Fibroblast of lung (primary cell): ENCODE measurements at places on chromosomes 1 and 21.

GRCh38 chr1:59366346-59366745, 69.5 kb downstream of the FGGY start:
- peak; percentile 50 for DNase-seq

DNA sequence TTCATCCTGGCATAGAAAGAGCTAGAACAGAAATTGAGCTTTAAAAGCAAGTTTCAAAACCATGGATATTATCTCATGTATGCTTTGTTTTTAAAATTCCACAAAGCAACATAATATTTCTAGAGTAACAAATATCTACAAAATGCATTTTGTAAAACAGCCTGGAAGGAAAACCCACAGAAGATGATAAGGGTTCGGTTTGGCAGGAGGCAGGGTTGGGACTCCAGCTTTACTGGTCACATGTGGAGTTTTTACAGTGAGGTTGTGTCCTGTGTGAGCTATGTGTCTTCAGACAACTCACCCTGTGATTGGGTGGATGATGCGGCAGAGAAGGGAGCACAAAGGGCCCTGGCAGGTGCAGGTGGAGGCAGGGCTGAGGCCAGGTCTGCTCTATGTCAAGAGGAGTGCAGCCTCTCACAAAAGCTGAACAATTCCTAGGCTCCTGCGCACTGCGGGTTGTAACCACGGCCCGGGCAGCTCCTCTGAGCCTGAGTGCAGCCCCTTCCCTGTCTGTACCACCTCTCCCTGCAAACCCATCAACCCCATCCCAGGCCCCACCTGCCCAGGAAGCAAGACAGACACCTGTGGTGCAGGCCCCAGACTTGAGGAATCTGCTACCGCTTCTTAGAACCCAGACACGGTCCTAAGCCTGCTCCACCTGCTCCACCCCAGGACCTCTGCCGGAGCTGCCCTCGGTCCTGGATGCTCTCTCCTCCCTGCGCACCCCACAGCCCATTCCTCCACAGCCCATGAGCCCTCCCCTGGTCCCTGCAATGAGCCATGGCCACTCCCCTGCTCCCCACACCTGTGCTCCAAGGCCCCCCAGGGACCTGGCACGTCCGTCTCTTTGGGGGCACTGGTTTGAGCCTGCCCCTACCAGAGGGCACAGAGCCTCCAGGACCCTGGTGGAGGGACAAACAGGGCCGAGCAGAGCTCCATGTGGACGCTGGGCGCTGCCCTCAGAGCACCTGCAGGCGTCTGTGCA, 2.8 kb upstream of the COL18A1 start:
- DNase-seq: peak; percentile 13

DNA sequence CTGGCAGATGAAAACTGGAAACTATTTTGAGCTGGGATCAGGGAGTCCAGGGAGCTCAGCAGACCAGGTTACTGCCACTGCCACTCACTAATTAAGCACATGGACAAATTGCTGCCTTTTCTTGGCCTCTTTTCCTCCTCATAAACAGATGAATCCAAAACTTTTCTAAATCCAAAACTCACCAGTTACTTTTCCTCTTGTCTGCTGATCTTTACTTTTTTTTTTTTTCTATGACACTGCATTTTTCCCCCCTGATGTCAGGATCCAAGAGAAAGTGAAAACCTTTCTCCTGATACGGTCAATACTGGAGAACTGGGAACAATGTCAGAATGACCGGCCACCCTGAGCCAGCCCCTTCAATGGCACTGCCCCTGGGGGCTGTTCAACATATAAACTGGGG, 405.8 kb downstream of the DUSP10 start:
- peak; percentile 44 for DNase-seq

- DNase-seq: no peak
Measured at GRCh38 chr1:53461323-53462044, 2.3 kb downstream of the DMRTB1 start.

GRCh38 chr1:234176000-234176399, 197.3 kb upstream of the COA6 start:
- no peak for DNase-seq

DNA sequence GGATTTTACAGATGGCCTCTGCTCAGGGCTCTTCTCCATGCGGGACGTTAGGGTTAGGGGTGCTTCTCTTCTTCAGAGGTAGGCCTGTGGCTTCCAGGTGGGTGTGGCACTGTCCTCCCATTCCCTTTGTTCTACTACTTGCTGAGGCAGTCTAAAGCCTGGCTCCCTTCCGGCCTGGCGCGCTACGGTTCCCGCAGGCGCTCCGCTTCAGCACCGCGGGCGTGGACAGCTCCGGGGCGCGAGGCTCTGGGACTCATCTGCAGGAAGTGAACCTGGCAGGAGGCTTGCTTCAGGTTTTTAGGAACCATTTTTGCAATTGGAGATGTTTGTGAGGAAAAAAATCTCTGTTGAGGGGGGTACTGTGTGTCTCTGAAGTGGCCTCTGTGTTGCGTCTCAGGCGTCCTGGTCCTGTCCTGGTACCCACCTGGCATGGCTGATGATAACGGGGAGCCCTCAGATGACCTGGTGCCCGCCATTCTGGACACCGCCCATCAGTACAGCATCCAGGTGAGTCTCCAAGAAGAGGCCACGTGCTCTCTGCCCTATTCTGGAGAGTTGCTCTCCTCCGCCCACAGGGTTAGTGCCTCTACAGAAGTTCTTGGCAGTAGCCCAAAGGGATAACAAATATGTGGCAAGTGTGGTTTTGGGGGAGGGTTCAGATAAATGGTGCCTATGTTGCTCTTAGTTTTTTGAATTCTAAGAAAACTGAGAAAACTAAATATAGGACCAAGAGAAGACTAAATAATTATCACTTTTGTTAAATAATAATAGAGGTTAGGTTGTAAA, 1.9 kb downstream of the MANEAL start:
- peak; percentile 44 for DNase-seq

DNA sequence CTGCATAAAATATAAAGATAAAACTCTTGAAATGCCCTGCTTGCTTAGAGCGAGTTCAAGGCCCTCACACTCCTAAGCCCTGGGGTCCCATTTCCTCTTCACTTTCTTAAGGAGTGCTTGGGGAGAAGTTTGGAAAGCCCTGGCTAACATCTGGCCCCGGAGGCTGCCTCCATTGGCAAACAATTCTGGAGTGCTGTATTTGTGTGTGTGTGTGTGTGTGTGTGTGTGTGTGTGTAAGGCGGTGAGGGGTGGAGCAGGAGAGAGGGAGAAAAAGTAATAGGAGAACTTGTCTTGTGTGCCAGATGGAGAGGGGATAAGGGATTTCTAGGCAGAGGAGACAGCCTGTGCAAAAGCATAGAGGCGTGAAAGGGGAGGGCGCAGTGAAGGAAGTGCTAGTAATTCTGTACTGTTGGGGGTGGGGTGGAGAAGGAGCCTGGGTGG, 578 bp upstream of the TRIM62 start:
- peak; percentile 72 for DNase-seq

DNA sequence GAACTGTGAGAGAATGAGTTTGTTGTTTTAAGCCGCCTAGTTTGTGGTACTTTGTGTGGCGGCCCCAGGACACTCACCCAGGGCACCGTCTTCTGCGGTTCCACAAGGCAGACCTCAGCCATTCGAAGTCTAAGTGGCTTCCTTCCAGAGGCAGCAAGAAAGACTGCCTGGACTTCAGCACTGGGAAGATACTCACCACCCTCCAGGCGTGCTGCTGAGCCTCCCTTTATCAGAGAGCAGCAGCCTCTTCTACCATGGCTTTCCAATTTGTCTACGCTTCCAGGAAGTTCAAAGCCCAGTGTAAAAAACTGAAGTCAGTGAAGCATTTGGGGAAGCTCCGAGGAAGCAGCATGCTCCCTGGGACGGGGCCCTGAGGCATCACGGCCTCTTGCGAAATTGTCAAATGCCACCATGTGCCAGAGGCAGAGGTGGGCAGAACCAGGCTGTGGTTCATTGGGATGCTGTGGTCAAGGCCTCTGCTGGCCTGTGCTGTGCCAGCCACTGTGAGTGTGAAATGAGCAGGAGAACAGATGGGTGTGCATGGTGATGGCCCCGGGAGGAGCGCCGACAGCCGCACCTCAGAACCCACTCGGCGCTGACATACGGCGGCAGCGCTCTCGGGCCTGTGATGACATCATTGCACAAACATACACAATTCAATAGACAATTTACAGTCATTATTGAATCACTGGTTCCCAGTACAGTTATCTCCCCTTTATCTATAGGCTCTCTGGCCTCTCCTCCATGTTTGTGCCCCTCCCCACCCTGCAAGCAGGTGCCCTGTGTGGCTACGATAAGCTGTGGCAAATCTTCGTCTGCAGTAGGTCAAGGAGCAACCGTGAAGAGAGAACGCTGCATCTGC, 110.4 kb downstream of the PDE9A start:
- no peak for DNase-seq

GRCh38 chr1:26327956-26328362, 10.2 kb downstream of the CD52 start:
- no peak for DNase-seq

GRCh38 chr1:107820801-107821200, 144.2 kb downstream of the VAV3 start:
- DNase-seq: no peak

DNA sequence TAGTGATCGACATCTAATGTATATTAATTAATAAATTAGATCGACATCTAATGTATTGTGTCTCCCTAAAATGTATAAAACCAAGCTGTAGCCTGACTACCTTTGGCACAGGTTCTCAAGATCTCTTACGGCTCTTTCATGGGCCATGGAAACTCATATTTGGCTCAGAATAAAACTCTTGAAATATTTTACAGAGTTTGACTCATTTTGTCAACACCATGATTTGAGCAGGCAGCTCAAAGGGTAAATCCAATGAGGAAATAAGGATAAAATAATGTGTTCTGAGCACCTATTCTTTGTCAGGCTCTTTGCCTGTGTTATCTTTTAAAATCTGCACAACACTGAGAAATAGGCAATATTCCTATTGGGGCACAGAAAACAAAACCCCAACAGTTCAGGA, 223.4 kb upstream of the DUSP10 start:
- DNase-seq: peak; percentile 37

- DNase-seq: no peak
Measured at GRCh38 chr1:207854001-207854400, 56.9 kb downstream of the CD34 start.

- no peak for DNase-seq
Measured at GRCh38 chr1:213075725-213076124, 24.7 kb downstream of the RPS6KC1 start.

DNA sequence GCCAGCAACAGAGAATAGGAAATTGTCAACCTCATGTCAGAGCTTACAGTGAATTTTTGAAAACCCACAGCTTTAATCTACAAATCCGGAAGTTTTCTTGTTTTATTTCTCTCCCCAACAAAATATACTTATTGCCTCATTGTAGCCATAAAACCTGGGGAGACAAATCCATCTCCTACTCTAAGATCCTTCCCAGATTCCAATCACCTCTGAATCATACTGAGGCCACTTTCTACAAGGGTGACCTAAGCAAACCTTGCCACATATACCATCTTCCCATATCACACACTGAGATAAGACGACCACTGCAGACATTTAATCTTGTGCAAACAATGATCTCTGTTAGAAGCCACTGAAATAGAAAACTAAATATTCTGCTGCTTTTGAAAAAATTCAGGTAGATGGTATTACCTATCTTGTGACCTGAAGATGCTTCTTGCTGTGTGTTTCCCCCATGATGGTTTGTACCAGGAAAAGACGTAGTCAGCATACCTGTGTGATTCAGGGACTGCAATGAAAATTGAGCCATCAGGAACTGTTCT, 171.5 kb upstream of the DUSP10 start:
- peak; percentile 17 for DNase-seq

DNA sequence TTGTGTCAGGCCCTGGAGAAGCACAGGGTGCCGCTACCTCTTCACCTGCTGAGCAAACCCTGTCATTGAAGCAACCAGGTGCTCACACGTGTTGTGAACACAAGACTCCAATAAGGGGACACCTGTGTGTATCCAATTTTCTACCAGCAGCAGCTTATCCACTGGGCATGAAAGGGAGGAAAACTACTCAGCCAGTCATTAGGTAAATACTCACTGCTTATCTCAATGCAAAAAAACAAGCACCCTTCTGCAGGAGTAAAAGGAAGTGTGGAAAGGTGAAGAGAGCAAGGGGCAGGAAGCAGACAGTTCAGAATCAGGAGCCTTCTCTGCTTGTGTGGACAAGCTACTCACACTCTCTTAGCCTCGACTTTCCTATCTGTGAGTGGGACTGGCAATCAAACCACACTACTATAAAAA, 148.9 kb downstream of the ETS2 start:
- DNase-seq: no peak

- DNase-seq: no peak
Measured at GRCh38 chr1:15188678-15189077, 35.1 kb downstream of the TMEM51 start.

GRCh38 chr1:235124665-235125064, 4.0 kb downstream of the TOMM20 start:
- DNase-seq: no peak

- DNase-seq: no peak
Measured at GRCh38 chr1:206891412-206891811, 5.8 kb upstream of the IL24 start.

GRCh38 chr1:155166051-155166470, 7.0 kb downstream of the KRTCAP2 start:
- no peak for DNase-seq
